ENCODE measurements at places on chromosomes 7 and 10.

GRCh38 chr7:46525876-46526275 is 604.8 kb upstream of the IGFBP3 start:
- no peak for DNase-seq

DNA sequence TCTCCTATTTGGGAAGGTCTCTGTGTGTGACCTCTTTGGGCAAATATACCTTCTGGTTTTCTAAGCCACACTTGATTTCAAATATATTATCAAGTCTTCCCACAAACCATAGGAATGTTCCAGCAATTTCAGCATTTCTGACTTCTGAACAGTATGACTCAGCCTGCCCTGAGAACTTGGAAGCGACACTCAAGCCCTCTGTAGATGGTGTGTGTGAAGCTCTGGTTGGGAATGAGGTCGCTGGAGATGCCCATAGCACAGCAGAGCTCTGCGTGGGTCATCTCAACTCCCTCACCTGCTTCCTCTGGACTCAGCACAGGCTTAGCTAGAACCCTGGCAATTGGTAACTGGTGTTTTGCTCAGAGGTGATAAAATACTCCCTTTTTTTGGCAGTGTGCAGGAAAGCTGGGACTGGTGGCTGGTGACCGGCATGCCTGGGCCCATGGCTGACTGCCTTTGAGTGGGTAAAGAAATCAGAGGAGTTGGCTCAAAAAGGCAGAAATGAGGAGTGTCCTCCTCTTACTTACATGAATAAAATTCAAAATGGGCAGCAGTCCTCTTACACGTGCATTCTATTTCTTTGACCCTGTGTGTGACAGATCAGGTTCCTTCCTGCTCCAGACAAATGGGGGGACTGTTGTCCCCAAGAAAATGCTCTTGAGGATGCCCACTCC is 87.5 kb upstream of the NRP1 start:
- no peak for DNase-seq

DNA sequence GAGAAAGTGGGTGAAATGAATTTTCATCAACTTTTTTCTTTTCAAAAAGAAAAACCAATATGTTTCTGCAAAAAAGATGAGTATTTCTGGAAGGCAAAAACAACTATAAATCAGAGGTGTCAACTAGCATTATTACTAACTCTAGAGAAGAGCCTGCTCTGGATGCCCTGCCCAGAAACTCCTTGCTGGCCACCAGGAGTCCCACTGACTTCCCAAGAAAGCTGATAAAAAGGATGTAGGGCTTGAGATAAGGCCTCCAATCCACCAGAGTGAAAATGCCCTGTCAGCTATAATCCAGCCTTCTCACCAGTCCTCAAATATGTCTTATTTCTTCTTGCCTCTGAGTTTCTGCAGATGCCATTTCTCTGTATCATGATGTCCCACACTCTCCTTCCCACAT is 16.7 kb upstream of the FZD1 start:
- DNase-seq, result no peak

DNA sequence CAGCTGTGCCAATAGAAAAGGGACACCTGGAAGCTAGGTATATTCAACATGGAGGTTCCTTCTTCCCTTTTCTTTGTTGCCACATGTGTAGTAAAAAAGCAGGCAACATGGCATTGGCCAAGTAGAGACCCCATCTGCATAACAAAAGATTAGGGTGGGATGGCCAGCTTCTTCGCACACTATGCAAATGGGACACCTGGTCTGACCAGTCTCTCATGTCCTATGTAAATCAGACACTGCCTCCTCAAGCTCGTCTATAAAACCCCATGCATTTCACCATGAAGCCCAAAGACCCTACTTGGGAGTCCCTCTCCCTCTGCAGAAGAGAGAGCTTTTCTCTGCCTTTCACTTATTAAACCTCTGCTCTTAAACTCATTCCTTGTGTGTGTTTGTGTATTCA is 53.9 kb downstream of the MYL10 start:
- no peak for DNase-seq
